Glomerular endothelial cell (primary cell): ENCODE measurements at places on chromosomes 11 and 22. TPM values are rescaled to one million over a fixed set of nuclear protein-coding genes. Genes with fewer than 3 reads are reported as not detected.

Gene GPR83
- not detected in 2 replicates for total RNA-seq

Gene RBM4B
- 16.6 and 16.7 TPM in 2 replicates for total RNA-seq

Gene KBTBD4
- 20.9 and 26.7 TPM in 2 replicates for total RNA-seq

Gene OR4A16
- total RNA-seq: not detected in 2 replicates

Gene OR51B4
- total RNA-seq: not detected in 2 replicates

Gene ALDH3B2
- total RNA-seq: not detected in 2 replicates

Gene TNNI2
- total RNA-seq: not detected in 2 replicates

Gene FAM111A
- total RNA-seq: 23.3 and 41.9 TPM in 2 replicates

Gene KLHL35
- total RNA-seq: 2.3 and 4.7 TPM in 2 replicates

Gene ETS1
- 107 and 169 TPM in 2 replicates for total RNA-seq

Gene OR5P2
- not detected in 2 replicates for total RNA-seq

Gene PRDM10
- total RNA-seq: 7.0 and 7.9 TPM in 2 replicates

Gene APOA1
- total RNA-seq: not detected in 2 replicates

Gene BATF2
- total RNA-seq: 1.3 and 2.7 TPM in 2 replicates

Gene MPZL3
- 4.1 and 4.7 TPM in 2 replicates for total RNA-seq

Gene APOBEC3H
- not detected in 2 replicates for total RNA-seq

Gene KRTAP5-7
- total RNA-seq: not detected in 2 replicates

Gene TYR
- not detected in 2 replicates for total RNA-seq

Gene MYRF
- total RNA-seq: 6.0 and 10.7 TPM in 2 replicates

Gene TRIM29
- not detected in 2 replicates for total RNA-seq

Gene CST6
- 0.29 and 0.82 TPM in 2 replicates for total RNA-seq

Gene TEX12
- 0.23 TPM in 1 of 2 replicates, not detected in the other for total RNA-seq

Gene EXPH5
- 0.82 TPM in 2 replicates for total RNA-seq

Gene KRTAP5-11
- not detected in 2 replicates for total RNA-seq
